COR-L47 (cell line): ENCODE measurements at places on chromosomes 1 and 21.

GRCh38 chr1:233443040-233443760 lies 115.7 kb downstream of the MAP3K21 start:
- DNase-seq, result no peak

- peak; percentile 36 for DNase-seq
Measured at GRCh38 chr1:7252411-7253117, 467.3 kb downstream of the CAMTA1 start.

DNA sequence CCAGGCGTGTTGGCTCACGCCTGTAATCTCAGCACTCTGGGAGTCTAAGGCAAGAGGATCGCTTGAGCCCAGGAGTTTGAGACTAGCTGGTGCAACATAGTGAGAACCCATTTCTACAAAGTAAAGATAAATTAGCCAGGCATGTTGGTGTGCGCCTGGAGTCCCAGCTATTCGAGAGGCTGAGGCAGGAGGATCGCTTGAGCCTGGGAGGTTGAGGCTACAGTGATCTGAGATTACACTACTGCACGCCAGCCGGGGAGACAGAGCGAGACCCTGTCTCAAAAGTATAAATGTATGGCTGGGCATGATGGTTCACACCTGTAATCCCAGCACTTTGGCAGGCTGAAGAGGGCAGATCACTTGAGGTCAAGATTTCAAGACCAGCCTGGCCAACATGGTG lies 51.5 kb upstream of the LBR start:
- DNase-seq, result no peak

- DNase-seq, result no peak
Measured at GRCh38 chr21:44927587-44928461, 7.1 kb upstream of the ITGB2 start.

- DNase-seq, result no peak
Measured at GRCh38 chr1:245419461-245419978, 264.7 kb downstream of the KIF26B start.

DNA sequence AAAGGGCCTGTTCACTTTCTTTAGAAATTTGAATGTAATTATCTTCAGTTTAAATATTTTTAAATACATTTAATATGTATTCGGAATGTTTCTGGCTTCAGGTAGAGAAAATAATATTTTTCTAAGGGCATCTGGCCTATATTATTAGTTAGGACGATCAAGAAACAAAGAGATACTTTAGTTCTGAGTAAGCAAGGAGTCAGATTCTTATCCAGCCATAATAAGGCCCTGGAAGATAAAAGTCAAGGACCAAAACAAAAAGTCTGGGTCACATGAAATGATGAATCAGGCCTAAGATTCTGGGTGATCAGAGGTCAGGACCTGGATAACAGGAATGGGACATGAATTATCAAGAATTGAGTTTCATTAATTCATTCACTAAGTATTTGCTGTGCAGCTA lies 6.3 kb downstream of the PHC2 start:
- DNase-seq, result no peak
